ENCODE measurements at places on chromosomes 6 and 20.

DNA sequence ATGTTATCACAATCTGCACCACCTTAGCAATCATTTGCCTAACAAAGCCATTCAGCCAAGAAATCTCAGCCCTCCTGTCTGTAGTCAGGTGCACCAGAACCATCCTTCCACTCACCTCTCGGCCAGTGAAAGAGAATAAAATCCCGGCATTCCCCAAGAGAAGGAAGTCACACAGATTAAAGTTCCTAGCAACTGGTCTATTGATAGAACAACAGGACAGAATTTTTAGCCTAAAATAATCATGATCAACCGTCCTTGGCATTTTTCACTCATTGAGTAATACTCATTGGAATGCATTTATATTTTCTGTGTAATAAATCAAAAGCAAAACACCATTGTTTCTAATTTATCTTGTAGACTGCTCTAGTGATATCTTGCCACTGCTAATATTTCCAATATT lies 85.7 kb upstream of the CDH4 start:
- DNase-seq: no peak

DNA sequence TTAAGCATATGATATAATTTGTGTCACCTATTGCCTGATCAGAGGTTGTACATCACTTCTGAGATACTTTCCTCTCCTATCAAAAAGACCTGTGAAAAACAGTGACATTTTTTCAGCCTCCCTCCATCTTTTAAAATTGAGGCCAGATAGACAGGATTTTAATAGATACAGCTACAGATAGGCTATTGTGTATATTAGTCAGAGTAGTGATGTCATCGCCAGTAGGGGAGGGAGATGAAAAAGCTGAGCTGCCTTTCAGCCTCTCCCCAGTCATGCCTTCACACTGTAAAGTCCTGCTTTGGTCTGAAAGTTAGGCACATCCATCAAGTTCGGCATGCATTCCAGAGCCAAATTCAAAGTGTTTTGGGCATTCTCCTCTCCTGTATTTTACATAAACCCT lies 7.9 kb upstream of the PABPC1L start:
- no peak for DNase-seq

DNA sequence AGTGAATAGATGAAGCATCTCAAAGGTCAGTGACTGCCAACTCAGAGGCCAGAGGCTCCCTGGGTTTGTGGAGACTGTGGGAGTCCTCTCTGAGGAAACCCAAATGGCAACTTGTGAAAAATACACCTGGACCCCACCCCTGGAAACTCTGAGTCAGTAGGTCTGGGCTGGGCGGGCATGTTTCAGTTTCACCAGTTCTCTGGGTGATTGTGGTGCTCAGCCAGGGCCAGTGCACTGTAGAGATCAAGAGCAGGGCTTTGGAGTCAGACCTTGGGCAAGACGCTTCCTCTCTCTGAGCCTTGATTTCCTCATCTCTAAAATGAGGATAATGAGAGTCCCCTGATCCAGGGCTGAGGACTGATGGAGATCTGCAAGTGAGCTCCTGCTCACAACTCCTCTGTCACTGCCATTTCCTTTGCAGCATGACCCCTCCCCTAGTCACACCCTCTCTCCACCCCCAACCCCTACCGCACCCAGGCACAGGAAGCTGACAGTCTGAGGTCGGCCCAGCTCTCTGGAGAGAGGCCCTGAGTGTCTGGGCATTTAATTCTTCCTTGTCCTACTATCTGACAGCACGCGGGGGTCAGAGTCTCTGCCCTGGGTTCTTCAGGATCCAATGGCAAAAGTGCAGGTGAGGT lies 5.1 kb downstream of the DEF6 start:
- DNase-seq: peak; percentile 91

- no peak for DNase-seq
Observed at GRCh38 chr6:146578054-146578453, 20.7 kb upstream of the ADGB start.

DNA sequence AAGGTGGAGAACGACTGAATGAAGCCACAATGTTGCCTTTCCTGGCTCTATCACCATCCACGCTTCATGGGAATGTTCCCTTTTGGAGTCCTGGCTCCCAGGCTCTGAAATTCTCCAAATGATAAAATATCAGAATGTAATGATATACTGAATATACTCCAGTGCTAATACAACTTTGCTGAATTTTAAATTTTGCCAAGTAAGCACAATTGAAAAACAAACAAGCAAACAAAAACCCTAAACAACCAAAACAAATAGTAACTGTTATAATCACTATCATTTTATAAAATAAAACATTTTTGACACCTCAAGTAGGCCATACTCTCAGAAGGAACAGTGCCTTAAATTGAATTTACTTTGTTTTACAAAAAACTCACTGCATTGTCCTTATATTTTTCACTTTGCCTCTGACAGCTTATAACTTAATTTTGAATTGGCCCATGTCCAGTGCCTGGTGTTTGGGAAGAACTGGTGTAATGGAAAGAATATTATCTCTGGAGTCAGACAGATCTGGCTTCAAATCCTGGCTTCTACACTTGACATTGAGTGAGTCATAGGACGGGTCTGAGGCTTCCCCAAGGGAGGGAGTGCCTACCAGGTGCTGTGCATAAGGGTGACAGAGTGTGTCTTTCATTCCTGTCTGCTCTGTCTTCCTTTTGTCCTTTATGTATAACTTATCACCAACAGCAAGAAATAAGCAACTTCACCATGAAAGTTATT lies 698.3 kb downstream of the EPM2A start:
- no peak for DNase-seq

DNA sequence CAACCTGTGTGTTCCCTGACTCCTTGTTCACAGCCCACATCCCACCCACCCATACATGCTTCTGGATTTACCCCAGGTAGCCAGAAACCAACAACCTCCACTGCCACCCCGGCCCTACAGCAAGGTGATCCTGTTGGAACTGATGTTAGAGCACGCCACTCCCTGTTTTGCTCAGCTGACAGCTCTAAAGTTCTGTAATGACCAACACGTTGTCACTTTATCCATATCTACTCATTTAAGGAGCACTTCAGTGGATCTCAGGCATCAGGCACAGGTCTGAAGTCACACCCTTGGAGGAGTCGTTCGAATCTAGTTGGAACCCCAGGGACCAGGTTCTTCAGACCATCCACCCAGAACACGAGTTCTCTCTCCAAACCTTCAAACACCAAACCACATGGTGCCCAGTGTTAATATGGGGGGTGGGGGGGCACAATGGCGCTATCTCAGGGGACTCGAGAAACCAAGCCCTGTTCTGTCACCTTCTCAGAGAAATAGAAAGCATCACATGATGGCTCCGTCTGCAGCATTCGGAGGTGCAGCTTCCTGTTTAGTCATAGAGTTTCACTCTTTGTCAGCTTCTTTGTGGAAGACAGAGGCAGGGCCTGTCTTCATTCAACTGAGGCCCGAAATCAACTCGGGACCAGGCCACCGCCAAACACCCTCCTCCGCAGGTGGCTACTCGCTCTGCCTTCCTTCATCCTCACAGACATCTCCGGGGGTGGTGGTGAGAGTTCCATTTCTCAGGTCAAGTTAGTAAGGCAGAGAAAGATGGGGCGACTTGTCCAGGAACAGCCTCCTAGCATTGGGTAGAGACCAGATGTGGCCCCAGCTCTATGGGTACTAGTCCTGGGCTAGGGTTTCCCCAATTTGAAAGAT lies 142.2 kb downstream of the NFATC2 start:
- peak; percentile 73 for DNase-seq

GRCh38 chr6:138377844-138378243 lies at the start of gene SMIM28:
TSS of gene SMIM28 (plus strand) at chr6:138377905. CDS start at chr6:138378073, 168 bp downstream.
- DNase-seq: no peak

GRCh38 chr20:1312308-1312707 lies 16.6 kb downstream of the SDCBP2 start:
- no peak for DNase-seq

DNA sequence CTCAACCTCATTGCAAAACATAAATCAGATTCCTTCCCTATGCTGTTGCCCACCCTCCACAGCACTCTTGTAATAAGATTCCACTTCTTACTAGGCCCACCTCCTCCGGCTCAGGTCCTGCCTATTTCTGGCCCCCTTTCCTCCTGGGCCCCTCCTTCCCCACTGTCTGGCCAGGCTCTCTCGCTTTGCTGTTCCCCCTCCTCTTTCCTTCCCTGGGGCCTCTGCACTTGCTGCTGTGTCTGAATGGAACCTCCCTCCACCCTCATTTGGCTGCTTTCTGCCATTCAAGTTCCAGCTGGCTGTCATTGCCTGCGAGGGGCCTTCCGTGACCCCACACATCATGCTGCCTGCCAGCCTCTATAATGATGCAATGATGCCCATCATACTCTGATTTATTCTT lies 38.9 kb downstream of the ARHGAP40 start:
- DNase-seq: no peak

GRCh38 chr6:151172751-151173150 lies 67.0 kb upstream of the AKAP12 start:
- DNase-seq: no peak

DNA sequence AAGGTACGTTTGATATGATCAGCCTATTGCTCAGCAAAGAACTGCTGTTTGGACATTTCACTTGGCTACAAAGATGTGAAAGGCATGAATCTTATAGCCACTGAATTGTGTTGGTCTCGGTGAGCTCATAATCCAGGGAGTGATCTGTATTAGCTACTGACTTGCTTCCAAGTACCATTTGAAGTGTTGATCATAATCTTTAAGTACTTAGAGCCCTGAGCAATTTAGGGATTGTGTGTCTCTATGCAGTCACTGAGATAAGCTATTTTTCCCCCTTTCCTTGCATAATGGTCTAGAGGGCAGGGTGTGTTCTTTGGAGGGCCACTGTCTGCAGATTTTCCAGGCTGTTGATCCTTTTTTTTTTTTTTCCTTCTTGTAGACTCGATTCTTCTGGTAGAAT lies 393.6 kb downstream of the ESR1 start:
- DNase-seq: no peak

GRCh38 chr6:39137245-39137644 lies 22.3 kb upstream of the SAYSD1 start:
- no peak for DNase-seq

- peak; percentile 19 for DNase-seq
Observed at GRCh38 chr6:119347466-119348095, 2.0 kb downstream of the MAN1A1 start.

DNA sequence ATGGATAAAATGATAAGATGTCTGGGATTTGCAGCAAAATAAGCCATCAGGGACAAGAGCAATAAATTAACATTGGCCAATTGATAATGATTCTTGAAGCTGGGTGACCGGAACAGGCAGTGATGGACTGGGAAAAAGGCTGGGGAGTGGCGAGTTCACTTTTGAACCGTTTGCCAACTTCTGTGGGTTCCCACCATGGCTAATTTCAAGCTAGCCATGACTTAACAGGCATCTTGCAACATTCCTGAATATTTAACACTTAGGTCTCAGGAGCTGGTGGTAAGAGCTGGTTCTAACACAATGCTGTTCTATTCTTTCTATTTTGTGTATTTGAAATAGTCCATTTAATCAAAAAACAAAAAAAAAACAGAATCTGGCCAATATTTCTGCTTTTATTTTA lies 37.6 kb upstream of the CD83 start:
- DNase-seq: no peak

DNA sequence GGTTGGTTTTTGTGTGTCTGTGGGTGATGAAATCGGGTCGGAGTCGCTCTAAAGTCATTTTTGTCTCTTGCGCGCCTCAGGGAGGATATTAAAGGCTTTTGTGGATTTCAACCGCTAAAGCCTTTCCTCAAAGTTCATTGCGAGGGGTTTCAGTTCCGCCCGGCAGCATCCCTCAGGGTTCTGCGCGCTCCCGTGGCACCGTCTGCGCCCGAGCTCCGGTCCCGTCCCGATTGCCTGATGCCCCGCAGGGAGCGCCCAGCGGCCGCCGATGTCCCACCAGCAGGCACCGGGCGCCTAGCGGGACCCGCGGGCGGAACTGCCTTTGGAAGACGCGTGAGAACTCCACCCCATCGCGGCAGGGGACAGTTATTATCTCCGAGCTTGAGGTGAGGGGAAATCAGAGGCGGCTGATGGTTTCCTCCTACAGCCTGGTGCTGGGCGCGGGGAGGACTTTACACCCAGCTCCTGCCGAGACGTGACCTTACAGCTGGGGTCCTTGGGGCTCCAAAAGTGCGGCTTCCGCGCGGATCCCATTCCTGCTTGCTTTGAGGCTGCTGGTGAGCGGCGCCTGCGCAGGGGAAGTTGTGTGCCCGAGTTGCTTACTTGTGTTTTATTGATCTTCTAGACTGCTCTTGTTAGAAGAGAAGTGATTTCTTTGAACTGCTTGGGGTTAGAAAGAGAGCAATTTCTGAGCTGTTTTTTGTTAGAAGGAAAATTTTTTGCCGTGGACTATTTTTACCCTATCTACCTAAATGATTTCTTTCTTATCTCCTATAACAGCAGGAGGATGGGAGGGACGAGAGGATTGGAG lies 27.1 kb downstream of the ULBP1 start:
- DNase-seq: no peak

DNA sequence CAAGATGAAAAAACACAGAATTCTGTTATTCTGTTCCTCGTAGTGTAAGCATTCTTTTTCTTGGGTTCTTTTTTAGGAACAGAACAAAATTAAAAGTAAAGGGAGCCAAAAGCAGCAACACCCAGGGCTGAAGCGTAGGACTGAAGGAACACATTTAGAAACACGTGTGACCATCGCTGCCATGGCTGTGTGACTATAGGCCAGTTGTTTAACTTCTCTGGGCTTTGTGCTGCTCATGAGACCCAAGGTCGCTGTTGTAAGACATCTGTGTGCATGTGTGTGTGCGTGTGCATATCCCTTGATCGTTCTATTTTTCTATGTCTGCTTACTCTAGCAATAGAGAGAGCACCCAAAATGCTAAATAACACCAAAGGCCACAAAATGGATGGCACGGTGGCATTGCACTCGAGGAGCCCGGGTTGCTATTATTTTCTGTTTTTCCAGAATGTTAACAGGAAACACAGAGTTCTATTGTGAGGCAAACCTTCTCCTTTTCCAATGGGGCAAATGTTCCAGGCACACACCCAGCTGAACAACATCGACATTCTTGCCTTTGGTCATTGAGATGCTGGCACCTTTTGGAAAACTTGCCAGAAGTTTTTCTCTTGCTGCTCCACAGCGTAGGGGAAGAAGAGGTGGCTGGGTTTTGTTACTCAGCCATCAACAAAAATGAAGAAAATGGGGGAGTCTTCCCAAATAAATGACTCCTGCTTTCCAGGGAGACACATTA lies 267.8 kb upstream of the ECI2 start:
- DNase-seq: no peak

GRCh38 chr6:1263039-1263849 lies 48.7 kb upstream of the FOXQ1 start:
- DNase-seq: no peak

- DNase-seq: no peak
Observed at GRCh38 chr6:1059596-1059995, 252.3 kb upstream of the FOXQ1 start.

- no peak for DNase-seq
Observed at GRCh38 chr6:167304912-167305311, 13.8 kb downstream of the UNC93A start.

- DNase-seq: no peak
Observed at GRCh38 chr6:154488802-154489437, 21.6 kb downstream of the CNKSR3 start.

DNA sequence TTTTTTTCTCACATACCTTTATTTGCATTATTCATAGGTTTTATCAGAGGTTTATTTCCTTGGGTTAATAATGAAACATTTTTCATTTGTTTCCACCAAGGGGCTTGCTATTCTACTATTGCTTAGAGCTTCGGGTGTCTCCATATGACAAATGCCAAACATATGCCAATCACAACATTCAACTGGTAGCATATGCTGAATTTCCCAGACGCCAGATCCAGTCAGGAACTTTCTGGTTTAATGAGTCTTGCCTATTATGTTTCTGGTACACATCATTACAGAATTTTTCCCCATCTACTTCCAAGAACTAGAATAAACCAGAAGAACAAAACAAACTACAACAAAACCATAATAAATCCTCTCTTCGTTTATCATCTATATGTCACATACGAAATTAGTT lies 180.7 kb downstream of the PRKN start:
- no peak for DNase-seq

All from stimulated activated CD8-positive, alpha-beta memory T cell treated with anti-CD3 and anti-CD28 coated beads, Interleukin-15, amount 100 ng/mL, for 48 hours (primary cell).